Sigmoid colon (tissue), 7 donors: ENCODE measurements at places on chromosomes 5 and 9.

- DNase-seq = no peak
- H3K4me3 ChIP-seq = no peak overlapping the region
- no peaks in the 10 kb centered on the region for H3K27me3 ChIP-seq
- H3K36me3 ChIP-seq = no peaks in the 10 kb centered on the region
These were observed 73.6 kb upstream of the DAB2 start for GRCh38 chr5:39498278-39498952.

DNA sequence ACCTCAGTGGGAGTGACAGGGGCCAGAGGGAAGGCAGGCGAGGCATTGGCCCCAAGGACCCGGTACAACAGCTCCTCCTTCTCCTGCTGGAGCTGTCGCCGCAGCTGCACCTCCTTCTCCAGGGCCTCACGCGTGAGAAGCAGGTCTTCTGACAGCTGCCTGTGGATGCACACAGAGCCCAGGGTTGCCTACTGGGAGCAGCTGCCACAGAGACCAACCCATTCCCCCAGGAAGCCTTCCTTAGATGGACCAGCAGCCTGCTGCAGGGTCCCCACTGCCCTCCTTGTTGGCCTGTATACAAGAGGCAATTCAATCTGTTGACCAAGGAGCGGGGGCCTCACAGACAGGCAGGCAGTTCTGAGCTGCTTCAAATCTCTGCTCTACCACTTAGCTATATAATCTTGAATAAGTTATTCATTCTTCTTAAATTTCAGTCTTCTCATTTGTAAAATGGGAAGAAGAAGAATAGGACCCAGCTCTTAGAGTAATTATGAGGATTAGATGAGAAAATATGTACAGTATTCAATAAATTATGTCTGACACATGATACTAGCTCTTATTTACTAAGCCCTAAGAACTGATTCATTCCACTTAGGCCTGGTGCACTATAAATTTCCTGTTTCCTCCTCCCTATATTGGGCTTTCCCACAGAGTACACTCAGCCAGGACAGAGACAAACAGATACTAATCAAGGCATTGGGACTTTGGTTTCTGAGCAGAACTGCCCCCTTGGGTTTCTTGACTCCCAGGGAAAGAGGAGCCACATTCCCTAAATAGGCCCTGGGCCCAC lies 26.1 kb upstream of the ANXA6 start:
- H3K36me3 ChIP-seq = peaks cover 7% of the 10 kb centered on the region
- H3K4me1 ChIP-seq = no peaks in the 10 kb centered on the region
- H3K27ac ChIP-seq = no peak overlapping the region
- H3K4me3 ChIP-seq = no peak overlapping the region
- DNase-seq = no peak

- H3K27me3 ChIP-seq = no peaks in the 10 kb centered on the region
- H3K27ac ChIP-seq = no peak overlapping the region
- H3K4me1 ChIP-seq = no peaks in the 10 kb centered on the region
- no peak for DNase-seq
- H3K4me3 ChIP-seq = no peak overlapping the region
These were observed 21.7 kb upstream of the DOLPP1 start for GRCh38 chr9:129058965-129059795.

DNA sequence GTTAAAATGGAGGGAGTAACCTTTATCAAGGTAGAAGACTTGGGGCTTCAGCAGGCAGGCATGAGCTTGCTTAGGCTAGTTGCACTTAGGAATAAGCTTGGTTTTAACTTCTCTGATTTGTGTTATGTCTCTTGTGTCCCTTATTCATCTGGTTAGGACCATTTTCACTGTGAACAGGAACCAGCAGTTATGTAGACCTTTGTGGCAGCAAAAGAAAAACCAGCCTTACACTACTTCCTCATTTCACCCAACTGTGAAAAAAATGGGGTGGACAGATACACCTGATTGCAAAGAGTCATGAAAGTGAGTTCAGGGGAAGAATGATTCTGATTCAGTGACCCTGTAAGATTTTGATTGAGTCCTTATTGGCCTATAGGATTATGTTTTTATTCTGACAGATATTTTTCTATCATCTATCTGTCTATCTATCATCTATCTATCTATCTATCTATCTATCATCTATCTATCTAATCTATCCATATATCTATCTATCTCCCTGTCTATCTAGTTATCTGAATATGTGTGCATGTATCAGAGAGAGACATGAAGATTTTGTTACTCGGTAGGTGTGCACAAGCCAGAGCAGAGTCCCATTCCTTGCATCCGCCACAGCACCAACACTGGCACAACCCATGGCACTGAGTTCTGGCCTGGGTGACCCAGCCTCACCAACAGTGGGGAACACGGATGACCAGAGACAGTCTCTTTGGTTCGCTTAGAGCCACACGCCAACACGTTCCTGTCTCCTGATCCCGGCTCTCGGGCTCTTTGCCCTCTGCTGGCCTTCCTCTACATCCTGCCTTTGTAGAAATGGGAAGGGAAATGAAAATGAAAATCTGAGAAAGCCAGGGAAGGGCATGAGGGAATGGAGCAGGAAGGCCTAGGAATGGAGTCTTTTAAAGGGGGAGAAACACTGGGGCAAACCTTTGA lies 1.3 kb upstream of the ZNF366 start:
- H3K27ac ChIP-seq = peak overlapping the region; percentile 53
- no peak overlapping the region for H3K4me3 ChIP-seq
- peaks cover 68% of the 10 kb centered on the region for H3K4me1 ChIP-seq
- H3K27me3 ChIP-seq = no peaks in the 10 kb centered on the region
- no peaks in the 10 kb centered on the region for H3K36me3 ChIP-seq
